ENCODE measurements at places on chromosomes 16 and 17. TPM values are rescaled to one million over a fixed set of nuclear protein-coding genes. Genes with fewer than 3 reads are reported as not detected.

Gene TBC1D3
- not detected for total RNA-seq

Gene ITGA3
- total RNA-seq = 330 TPM

Gene FA2H
- not detected for total RNA-seq

DNA sequence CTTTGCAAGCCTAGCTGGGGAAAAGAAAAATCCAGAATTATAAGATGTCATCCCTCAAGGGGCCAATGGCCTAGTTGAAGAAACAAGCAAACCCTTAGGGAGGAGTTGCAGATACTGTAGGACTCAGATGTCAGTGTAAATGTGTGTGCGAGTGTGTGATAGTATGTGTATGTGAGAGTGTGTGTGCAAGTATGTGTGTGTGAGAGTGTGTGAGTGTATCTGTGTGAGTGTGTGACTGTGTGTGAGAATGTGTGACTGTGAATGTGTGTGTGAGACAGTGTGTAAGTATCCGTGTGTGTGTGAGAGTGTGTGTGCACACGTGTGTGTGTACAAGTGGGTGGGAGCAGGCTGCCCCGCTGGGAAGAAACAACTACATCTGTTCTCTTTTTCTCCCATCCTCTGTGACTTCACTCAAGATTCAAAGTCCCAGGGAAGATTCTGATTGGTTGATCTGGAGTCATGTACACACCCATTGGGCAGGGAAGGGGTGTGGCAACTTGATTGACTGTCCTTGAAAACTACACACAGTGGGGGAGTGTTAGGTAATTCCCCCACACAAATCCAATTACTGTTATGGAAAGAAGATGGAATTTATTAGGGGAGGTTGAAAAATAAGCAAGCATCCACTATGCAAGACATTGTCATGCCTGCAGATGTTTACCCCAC lies 40.7 kb downstream of the IRX3 start:
- DNase-seq = no peak

DNA sequence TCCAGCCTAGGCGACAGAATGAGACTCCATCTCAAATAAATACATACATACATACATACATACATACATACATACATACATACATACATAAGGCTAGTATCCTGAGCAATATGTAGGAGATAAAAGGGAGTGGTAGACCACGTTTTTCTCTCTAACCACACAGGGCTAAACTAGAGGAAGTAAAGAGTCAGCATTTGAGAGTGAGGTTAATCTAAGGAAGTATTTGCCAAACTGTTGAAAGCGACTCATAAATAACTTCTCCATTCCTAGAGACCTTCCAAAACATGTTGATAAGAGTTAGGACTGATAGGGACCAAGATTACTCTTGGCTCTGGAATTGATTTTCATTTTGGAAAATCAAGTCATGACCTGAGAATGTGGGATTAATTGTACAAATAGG lies 68.9 kb downstream of the NEUROD2 start:
- no peak for DNase-seq

DNA sequence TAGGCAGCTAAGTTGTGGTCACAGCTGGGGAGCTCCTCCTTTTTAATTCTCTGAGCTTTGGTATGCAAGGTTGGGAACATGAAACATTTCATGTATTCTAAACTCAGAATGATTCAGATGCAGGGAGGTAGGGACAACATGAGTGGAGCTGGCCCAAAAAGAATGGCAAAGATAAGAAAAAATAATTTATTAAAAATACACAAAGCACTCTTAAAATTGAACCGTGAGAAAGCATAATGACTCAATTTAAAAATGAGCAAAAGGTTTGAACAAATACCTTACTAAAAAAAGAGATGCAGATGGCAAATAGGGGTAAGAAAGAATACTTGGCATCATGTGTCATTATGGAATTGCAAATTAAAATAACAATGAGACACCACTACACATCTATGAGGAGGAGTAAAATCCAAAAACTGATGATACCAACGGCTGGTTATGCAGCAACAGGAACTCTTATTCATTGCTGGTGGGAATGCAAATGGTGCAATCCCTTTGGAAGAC lies 175.6 kb upstream of the IRX3 start:
- DNase-seq = peak; percentile 94

DNA sequence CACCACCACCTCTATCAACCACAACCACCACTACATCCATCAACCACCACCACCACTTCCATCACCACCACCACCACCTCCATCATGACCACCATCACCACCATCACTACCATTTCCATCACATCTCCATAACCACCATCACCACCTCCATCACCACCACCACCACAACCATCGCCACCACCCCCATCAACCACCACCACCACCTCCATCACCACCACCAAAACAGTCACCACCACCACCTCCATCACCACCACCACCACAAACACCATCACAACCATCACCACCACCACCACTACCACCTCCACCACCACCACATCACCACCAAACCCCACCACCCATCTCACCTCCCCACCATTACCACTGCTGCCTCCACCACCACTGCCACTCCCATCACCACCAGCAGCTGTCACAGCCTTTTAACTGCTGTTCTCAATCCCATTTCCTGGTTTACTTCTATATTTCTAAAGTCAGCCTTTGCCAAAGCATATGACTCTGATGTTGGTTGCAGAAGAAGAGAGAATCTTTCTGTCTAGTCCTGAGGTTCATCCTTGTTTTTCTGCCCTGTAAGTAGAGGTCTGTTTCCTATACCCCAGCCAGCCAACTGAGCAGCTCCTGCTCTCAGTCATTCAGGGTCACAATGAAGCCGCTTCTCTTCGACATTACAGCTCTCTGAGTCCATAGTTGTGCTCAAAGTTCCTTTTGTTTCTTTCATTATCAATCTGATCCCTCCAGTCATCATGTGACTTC lies 14.0 kb downstream of the MARCHF10 start:
- DNase-seq = no peak

DNA sequence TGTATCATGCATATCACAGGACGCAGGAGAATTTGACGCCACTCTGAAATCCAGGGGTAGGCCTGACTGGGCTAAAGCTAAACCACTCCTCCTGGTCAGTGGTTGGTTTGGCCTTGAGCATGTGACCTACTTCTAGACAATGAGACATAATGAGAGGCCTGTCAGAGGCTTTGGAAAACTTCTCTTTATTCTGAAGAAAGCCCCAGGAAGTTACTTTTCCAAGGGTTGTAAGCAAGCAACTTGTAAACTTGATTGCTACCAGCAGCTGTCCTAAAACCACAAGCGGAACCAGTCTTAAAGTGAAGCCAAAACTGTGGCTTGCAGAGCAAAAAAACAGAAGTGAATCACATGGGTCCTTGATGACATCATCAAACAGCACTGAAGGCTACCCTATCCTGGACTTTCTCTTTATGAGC lies 138.2 kb upstream of the COX10 start:
- peak; percentile 68 for DNase-seq

- DNase-seq = no peak
Observed at GRCh38 chr16:88322500-88322970, 60.2 kb upstream of the ZNF469 start.

DNA sequence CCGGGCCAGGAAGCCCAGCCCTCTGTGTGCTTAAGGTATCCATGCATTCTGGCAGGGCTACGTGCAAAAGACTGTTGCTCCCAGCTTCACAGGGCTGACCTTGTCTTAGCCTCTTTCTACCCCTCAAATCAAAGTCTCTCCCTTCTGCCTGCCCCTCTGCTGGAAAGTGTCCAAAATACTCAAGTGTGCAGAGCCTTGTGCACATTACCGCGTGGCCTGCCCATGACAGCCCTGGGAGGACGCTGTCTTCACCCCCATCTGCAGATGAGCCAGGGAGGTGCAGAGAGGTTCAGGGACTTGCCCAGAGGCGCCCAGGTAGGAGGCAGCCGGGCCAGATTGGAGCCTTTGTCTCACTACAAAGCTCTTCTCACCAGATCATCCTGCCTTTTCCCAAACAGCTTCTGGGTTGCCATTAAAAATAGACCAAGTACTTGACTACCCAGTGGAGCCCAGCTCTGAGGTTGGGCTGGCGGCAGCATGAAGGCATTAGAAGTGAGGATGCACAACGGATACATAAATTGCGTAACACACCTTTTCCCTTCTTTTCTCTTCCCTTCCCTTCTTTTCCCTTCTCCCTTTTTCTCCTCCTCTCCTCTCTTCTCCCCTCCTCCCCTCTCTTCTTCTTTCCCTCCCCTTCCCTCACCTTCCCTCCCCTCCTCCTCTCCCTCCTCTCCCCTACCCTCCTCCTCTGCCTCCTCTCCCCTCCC lies 3.5 kb downstream of the CACNG4 start:
- no peak for DNase-seq

DNA sequence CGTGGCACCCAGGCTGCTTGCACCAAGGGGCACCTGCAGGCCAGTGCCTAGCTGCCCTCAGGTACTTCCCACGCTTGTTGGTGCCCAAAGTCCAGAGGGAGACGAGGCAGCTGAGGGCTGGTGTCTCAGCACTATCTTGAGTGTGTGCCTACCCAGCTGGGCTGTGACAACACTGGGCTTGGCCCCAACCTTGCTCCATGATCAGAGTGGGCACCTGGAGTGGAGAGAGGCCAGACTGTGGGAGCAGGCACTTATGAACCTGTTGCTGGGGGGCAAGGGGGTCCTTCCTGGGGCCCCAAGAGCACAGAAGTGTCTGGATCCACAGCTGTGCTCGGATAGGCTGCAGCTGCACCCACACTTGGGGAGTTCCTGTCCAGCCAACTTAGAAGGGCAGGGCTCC lies 314.7 kb downstream of the KCNJ2 start:
- DNase-seq = no peak

- no peak for DNase-seq
Observed at GRCh38 chr16:63998-64913, 8.2 kb downstream of the RHBDF1 start.

All from GM23248 (cell line).